ENCODE measurements at places on chromosomes 2 and 18.

DNA sequence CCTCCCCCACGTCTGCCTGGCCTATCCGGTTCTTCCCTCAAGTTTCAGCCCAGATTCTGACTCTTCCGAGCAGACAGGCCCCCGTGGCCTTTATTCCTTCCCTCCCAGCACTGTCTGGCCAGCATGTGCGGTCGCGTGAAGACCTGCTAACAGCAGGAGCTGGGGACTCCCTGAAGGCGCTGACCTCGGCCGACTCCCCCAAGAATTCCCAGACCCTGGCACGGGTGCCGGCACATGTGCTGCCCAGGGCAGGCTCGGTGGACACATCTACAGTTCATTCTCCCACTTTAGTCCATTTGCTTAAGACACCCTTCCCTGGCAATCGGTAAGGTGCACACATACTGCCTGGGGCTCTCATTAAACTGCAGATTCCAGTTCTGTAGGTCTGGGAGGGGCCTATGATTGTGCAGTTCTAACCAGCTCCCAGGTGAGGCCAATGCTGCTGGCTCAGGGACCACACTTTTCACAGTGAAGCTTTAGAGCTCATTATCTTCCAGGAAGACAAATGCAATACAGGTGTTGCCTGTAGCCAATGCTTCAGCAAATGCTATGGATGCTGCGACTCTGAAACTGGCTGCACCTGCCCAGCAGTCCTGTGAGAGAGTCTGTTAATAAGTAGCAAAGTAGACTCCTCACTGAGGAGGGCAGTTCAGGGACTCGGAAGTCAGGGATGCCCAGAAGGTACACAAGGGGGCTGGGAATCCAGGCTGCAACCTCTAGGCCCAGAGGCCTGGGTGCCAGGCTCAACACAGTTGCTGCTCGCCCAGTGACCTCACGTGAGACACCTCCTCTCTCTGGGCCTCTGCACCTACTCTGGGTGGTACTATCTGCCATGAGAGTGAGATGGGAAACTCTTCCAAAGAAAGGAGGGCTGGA is 45.4 kb upstream of the TAF1B start:
- peaks cover 36% of the 10 kb centered on the region for H3K4me1 ChIP-seq
- H3K36me3 ChIP-seq = no peaks in the 10 kb centered on the region
- H3K27me3 ChIP-seq = no peaks in the 10 kb centered on the region
- H3K27ac ChIP-seq = no peak overlapping the region
- H3K4me3 ChIP-seq = no peak overlapping the region
- no peak for DNase-seq

DNA sequence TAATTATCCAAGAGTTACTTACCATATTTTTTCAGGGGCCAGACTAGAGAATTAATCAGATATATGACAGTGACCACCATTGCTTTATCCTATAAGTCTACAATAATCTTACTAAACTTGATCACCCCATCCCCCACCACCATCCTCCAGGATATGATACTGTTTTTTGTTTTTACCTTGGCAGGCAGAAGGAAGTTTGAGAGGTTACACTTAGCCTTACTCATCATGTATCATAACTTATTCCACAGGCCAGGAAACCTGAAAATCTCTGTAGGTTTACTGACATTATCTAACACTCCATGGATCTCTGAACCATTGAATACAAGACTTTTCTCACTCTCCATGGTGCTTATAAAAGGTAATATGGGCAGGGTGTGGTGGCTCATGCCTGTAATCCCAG is 602.7 kb downstream of the KCNJ3 start:
- H3K4me3 ChIP-seq = no peak overlapping the region
- H3K36me3 ChIP-seq = no peaks in the 10 kb centered on the region
- no peak overlapping the region for H3K27ac ChIP-seq

DNA sequence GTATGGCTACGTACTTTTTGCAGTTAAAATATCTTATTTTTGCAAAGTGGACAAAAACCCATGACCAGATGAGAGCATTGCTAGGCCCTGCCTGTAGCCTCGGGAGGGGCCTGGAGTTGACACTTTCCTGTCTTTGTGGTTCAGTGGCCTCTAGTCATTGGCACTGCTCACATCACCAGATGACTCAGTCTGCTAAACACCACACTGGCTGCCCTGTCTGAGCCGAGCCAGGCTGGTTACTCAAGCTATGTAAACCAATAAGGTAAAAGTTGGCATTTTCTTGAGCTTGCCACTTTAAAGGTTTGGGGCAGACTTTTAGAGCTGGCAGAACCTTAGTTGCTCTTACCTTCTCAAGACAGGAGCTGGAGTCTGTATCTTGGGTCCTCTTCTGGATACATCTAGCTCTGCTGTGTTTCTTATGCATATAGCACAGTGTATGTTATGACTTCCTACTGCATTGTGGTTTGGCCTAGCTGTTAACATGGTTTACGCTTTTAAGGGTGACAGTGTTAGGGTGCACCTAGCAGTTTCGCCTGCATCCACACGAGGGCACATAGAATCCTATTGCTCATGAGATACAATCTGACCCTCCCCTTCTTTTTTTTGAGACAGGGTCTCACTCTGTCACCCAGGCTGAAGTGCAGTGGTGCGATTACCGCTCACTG is 76.4 kb downstream of the AP1S3 start:
- no peaks in the 10 kb centered on the region for H3K36me3 ChIP-seq
- DNase-seq = peak; percentile 9
- H3K4me1 ChIP-seq = no peaks in the 10 kb centered on the region
- no peak overlapping the region for H3K4me3 ChIP-seq

- H3K27me3 ChIP-seq = no peaks in the 10 kb centered on the region
Observed at GRCh38 chr2:68432696-68433658, 34.1 kb downstream of the FBXO48 start.

DNA sequence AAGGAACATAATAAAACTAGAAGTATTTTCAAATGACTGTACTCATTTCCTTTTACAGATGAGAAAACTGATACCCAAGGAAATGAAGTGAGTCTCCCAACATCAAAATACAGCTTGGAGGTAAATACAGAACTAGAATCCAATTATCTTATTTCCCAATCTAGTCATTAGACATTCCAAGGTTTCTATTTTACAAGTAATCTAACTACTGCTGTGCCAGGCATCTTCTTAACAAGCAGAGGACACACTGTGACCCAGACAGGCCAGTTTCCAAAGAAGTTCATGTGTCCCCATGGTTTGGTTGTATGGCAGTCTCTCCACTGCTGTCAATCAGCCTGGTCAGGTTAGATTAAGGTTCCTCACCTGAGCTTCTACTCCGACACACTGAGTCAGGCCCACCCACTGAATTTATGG is 143.5 kb downstream of the THADA start:
- no peak for DNase-seq
- no peaks in the 10 kb centered on the region for H3K27me3 ChIP-seq
- peaks cover 5% of the 10 kb centered on the region for H3K36me3 ChIP-seq
- H3K4me3 ChIP-seq = no peak overlapping the region

- no peaks in the 10 kb centered on the region for H3K27me3 ChIP-seq
- no peaks in the 10 kb centered on the region for H3K36me3 ChIP-seq
- H3K4me1 ChIP-seq = no peaks in the 10 kb centered on the region
Observed at GRCh38 chr2:120052597-120052996, 39.7 kb downstream of the EPB41L5 start.

- no peak overlapping the region for H3K4me3 ChIP-seq
- no peak overlapping the region for H3K27ac ChIP-seq
- H3K36me3 ChIP-seq = no peaks in the 10 kb centered on the region
- DNase-seq = no peak
- H3K27me3 ChIP-seq = no peaks in the 10 kb centered on the region
Observed at GRCh38 chr2:3620834-3621233, 25.9 kb downstream of the COLEC11 start.
